ENCODE measurements at places on chromosomes 4 and X.

DNA sequence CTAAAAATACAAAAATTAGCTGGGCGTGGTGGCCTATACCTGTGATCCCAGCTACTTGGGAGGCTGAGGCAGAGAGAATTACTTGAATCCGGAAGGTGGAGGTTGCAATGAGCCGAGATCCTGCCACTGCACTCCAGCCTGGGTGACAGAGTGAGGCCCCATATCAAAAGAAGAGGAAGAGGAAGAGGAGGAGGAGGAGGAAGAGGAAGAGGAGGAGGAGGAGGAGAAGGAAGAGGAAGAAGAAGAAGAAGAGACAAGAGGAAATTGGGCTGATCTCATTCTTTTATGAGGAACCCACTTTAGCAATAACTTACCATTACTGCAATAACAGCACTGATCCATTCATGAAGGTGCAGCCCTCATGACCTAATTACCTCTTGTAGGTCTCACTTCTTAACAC, 138.9 kb upstream of the GIMD1 start:
- no peak for DNase-seq

DNA sequence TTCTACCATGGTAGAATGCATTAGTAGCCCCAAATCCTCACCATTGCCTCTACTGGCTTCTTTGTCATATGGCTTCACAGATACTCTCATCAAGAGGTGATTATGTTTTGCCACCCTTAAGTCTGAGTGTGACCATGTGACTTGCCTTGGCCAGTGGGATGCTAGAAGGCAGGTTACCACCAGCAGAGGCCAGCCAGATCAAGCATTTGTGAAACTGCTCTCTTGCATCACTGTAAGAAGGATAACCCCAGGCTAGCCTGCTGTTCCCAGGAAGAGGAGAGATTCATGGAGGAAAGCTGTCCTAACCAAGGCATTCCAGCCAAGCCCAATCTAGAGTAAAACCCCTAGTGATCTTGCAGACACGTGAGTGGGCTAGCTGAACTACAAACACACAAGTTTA, 46.8 kb downstream of the USP46 start:
- DNase-seq: no peak

- DNase-seq: no peak
Measured at GRCh38 chr4:120316416-120316815, 249.8 kb upstream of the MAD2L1 start.

- no peak for DNase-seq
Measured at GRCh38 chr4:45688341-45688740, 435.5 kb downstream of the GABRG1 start.

GRCh38 chr4:5435201-5435600, 273.2 kb downstream of the EVC2 start:
- no peak for DNase-seq

GRCh38 chr4:23894021-23894420, 4.2 kb upstream of the PPARGC1A start:
- no peak for DNase-seq

DNA sequence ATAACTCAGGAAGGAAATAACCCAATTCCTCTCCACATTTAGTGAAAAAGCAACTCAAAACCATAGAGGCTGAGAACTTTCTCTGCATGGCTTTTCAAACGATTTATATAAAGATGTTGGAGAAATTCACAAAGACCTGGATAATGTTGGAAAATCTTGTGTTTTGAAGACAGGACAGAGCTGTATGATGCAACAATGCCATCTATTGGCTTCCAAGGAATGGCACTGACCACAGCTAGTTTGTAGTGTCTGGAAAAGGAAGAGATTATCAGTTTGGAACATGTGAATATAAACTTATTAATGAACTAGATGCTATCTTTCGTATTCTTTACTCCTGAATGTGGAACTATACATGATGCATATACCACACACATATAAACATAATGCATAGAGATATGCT, 503.6 kb downstream of the IL1RAPL1 start:
- DNase-seq: no peak

- DNase-seq: no peak
Measured at GRCh38 chr4:123232439-123232838, 164.2 kb upstream of the SPRY1 start.

GRCh38 chr4:84965553-84966381, 723 bp downstream of the WDFY3 start:
- DNase-seq: no peak

DNA sequence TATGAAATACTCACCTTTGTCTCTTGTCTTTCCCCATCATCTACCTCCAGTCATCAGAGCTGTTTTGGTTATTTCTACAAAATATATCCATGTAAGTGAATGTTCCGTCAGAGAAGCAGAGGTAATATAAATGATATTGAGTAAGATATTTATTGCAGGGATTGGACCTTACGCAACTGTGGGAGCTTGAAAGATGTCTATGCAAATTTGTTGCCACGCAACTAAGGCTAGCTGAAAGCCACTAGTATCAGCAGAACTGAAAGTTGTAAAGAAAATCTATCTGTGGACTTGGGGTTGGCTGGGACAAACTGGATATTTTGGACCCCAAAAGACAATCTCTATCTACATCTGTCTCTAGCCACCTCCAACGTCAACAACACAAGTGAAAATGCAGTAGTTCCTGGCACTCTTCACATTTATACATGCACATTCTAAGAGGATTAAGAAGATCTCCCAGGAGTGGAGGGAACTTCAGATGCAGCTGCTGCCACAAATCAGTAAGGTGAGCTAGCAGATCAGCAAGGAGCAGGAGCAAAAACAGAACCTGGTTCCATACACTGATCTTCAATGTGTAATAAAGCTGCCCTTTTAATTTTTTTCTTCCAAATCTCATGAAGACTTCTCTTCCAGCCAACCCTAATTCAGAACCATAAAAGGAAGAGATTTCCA, 8.5 kb upstream of the CCSER1 start:
- DNase-seq: no peak

DNA sequence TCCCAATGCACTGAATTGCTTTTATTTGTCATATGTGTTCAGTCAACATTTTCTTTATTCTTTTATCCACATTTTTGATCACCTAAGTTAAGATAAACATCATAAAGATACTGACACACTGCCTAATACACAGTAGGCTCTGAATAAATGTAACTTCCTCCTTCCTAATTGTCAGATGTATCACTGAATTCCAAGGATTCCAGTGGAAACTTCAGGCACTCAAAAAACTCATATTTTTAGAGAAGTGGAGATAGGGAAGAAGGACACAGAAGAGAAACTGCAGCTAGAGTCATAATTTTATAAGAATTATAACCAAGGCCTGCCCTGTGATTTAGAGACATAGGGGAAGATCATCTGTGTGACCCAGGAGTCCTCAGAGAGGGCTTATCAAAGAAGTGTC, 753.3 kb downstream of the ADGRL3 start:
- DNase-seq: no peak

DNA sequence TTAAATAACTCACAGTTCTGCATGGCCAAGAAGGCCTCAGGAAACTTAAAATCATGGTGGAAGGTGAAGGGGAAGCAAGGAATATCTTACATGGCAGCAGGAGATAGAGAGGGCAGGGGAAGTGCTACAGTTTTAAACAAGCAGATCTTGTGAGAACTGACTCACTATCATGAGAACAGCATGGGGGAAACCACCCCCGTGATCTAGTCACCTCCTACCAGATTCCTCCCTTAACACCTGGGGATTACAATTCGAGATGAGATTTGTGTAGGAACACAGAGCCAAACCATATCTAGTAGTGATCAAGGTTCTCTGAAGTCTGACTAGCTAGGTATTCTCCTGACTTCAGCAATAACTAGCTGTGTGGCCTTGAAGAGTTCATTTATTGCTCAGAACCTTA, 56.0 kb downstream of the BANK1 start:
- DNase-seq: no peak

- no peak for DNase-seq
Measured at GRCh38 chr4:38788317-38788716, 5.5 kb upstream of the TLR10 start.

DNA sequence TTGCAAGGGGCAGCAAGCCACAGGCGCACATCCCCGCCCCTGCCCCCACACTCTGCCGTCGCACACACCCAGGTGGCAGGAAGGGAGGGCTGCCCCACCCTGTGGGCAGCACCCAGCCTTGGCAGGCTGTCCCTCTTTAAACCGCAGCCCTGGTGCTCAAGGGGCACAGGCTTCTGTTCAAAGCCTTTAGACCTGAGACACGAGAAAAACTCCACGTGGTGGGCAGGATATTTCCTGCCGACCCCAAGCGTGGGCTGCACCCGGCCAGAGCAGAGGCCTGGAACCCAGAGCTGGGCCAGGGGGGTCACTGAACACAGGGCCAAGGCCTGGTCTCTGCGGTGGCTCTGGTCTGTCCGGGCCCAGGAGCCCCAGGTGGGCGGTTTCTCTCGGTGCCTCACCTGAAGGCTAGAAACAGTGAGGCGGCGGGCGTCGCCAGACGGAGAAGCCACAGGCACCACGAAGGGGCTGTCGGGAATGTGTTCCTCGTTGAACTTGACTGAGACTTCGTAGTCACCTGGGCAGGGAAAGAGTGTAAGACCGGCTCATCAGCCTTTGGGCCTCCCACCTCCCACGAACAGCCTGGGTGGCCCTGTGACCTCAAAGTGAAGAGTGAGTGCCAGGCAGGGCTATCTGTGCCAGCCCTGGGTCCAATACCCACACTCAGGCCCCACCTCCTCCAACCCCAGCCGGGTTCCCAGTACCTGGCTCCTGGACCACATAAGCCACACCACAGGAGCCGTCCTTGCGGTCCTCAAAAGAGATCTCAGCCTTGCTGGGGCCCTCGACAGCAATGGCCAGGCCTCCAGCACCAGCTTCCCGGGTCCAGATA, 23.0 kb downstream of the FLNA start:
- no peak for DNase-seq

DNA sequence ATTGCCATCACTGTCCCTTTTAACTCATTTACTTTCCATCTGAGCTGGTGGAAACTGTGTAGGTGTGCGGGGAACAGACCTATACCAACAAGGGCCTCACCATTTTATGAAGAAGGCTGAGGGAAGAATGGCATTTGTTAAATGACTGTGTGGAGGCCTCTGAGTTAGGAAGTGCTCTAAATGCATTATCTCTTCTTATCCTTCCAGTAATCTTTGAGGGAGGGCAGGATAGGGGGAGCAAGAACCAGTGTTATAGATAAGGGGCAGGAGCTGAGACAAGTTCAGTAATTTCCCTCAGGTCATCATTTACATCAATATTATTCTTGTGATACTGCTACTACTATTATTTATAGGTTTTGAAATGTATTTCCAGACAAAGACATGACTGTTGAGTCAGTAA, 122.4 kb upstream of the PDLIM3 start:
- no peak for DNase-seq

GRCh38 chr4:8855818-8856245, 15.8 kb downstream of the HMX1 start:
- DNase-seq: no peak

GRCh38 chr4:100631281-100631968, 113.6 kb upstream of the EMCN start:
- DNase-seq: no peak

GRCh38 chr4:1345903-1346780, 866 bp upstream of the UVSSA start:
- DNase-seq: peak; percentile 23

DNA sequence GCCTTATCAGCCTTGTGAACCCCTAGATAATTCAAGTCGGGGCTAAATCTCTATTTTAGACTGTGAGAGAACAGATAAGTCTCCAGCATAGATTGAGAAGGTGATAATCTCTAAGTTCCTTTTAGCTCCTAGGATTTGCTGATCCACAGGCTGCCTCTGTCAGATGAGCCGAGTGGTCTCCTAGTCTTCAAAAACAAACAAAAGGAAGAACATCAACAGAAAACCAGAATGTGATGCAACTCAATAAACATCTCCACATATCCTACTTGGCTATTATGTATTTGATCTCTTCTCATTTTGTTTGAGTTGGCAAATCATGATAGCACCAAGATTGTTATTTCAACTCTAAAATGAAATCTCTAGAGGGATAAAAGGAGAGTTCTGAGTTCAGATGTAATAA, 88.4 kb upstream of the SLC7A11 start:
- no peak for DNase-seq

GRCh38 chr4:165826166-165826565, 46.9 kb upstream of the TLL1 start:
- no peak for DNase-seq

GRCh38 chr4:67934628-67935027, 28.7 kb downstream of the TMPRSS11A start:
- DNase-seq: no peak

All from stimulated activated CD4-positive, alpha-beta T cell treated with anti-CD3 and anti-CD28 coated beads, Interleukin-1b, Interleukin-23, amount 100 ng/mL, for 4 hours (primary cell).